ENCODE measurements at places on chromosomes 12 and 14. TPM values are rescaled to one million over a fixed set of nuclear protein-coding genes. Genes with fewer than 3 reads are reported as not detected.

DNA sequence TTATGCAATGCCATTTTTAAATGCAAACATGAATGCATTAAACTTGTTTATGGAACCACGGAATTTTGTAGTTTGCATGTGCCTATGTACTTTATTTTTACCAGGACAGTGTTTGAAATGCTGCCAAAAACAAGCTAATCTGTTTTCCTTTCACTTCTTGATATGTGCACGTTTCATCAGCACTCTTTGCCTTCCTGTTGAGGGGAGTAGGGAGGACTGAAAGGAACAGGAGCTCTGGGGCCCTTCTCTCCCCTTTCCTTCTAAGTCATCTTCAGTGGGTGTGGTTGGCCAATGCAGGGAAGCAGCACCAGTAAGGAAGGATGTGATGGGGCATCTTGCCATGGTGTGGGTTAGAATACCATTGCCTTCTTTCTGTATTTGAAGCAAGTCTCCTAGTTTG, 12.1 kb upstream of the PPP4R4 start:
- DNase-seq = no peak

GRCh38 chr12:80857311-80857710, 80.4 kb downstream of the LIN7A start:
- DNase-seq = no peak

GRCh38 chr14:22409006-22409405, 180.0 kb downstream of the DAD1 start:
- no peak for DNase-seq

- DNase-seq = no peak
These were observed 230.1 kb downstream of the FOXN3 start for GRCh38 chr14:89186856-89187376.

DNA sequence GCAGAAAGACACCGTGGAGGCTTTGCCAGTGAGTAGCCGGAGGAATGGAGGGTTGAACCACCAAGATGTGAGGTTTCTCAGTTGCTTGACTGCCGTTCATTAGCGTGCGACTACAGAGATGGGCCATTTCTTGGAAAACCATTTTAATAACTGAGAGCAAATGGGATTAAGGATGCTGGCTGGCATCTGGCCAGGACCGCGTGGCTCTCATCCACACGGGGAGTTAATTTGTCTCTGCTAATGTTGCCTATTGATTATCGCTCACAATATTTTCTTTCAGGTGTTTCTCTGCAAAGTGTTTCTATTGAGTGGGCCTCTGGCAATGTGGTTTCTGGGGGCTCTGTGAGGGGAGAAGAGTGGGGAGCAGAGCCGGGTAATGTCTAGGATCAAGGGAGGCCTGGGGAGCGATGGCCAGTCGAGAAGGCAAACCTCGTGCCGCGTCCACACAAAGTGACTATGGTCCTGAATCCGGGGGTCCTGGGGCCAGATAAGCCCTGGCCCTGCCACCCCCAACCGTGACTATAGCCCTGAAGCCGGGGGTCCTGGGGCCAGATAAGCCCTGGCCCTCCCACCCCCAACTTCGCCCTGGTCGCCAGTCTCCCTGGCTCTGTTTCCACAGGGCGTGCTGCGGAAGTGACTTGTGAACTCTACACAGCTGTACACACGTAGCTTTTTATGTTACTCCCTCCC, 110.6 kb downstream of the PRMT8 start:
- no peak for DNase-seq

The SERPINA1 gene
- total RNA-seq = 23.1 TPM

DNA sequence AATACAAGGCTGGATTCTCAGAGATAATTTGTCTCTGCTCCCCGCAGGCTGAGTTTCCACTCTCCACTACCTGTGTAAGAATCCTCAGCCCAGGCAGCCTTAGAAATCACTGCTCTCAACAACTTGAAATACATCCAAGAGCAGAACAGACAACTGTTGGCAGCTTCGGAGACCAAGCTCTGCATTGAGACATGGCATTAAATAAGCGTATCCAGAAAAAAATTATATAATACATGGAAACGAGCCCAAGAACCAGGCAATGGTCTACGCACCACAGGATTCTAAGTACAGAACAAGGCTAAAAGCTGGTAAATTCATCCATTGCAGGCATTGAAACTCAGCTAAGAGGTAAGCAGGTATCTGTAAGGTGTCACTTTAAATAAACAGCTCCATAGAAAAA, 165.5 kb upstream of the DIO3 start:
- no peak for DNase-seq

DNA sequence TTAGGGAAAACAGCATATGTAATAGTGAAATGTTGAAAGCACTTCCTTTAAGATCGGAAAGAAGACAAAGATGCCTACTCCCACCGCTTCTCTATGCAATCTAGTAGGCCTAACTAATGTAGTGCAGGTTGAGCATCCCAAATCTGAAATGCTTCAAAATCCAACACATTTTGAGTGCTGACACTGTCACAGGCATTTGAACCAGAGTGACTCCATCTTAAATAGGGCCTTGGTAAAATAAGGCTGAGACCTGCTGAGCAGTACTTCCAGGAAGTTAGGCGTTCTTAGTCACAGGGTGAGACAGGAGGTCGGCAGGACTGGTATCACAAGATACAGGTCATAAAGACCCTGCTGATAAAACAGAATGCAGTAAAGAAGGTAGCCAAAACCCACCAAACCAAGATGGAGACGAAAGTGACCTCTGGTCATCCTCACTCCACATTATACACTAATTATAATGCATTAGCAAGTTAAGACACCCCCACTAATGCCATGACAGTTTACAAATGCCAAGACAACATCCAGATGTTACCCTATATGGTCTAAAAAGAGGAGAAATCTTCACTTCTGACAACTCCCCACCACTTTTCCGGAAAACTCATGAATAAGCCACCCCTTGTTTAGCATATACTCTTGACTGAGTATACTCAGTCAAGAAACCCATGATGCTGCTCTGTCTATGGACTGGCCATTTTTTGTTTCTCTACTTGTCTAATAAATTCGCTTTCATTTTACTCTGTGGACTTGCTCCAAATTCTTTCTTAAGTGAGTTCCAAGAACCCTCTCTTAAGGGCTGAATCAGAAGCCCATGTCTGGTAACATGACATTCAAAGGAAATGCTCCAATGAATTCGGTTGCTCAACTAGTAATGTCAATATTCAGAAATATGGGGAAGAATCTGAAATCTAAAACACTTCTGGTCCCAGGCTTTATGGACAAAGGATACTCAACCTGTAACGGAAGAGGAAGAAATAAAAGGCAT, 47.1 kb upstream of the MTERF2 start:
- no peak for DNase-seq

GRCh38 chr14:104876251-104876699, 11.2 kb downstream of the CEP170B start:
- no peak for DNase-seq

DNA sequence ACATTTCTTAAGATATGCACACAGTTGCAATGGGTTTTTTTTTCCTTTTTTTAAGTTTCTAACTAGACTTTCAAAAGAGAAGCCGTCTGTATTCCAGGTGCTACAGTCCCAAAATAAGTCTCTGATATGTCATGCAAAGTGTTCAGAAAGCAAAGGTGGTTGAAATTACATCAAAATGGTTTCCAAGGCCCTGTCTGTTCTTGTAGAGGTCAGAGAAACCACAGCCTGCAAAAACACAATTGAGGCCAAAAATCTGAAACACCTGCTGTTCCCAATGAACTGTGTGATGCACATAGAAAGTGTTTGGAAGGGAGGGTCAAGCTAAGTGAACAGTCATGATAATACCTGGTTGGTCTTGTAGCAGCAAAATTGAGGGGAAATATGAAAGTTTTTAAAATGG, 91.0 kb downstream of the VRK1 start:
- DNase-seq = no peak

- no peak for DNase-seq
These were observed 17.0 kb downstream of the NEK9 start for GRCh38 chr14:75109877-75110276.

The KLRC3 gene
- total RNA-seq = not detected
